ENCODE measurements at places on chromosomes 16 and 17.

DNA sequence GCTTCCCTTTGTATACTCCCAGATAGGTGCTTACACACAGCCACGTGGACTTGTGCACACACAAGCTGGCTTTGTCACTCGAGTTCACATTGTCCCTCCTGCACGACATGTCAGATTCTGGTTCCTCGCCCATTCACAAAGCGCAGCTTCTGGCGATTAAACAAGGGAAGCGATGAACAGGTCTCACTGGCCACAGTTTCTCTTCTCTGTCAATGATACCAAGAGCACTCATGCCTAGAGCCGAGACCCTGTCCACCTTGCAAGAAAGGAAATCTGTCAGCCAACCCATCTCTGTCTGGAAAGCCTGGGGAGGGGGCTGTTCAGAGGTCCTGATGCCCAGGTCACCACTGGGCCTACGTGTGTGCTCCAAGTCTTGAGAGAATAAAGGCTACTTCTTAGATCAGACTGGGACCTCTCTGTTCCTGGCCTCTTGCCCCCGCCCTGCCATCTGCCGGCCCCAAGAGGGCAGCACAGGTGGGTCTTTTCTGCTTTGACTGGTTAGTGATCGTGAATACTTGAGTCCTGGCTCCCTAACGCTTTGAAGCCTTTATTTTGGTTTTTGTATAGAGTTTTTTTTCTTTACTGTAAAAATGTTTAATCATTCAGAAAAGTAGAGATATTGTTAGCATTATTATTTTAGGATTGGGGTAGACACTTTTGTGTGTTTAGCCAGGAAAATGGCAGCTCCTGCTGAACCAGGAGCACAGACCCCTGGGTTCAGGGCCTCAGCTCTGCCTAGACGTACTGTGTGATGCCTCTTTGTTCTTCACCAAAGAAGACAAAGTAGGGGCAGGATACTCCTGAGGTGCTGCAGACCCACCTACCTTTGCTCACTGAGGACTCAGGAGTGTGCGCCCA, 104.7 kb downstream of the MRM1 start:
- peak; percentile 58 for DNase-seq

DNA sequence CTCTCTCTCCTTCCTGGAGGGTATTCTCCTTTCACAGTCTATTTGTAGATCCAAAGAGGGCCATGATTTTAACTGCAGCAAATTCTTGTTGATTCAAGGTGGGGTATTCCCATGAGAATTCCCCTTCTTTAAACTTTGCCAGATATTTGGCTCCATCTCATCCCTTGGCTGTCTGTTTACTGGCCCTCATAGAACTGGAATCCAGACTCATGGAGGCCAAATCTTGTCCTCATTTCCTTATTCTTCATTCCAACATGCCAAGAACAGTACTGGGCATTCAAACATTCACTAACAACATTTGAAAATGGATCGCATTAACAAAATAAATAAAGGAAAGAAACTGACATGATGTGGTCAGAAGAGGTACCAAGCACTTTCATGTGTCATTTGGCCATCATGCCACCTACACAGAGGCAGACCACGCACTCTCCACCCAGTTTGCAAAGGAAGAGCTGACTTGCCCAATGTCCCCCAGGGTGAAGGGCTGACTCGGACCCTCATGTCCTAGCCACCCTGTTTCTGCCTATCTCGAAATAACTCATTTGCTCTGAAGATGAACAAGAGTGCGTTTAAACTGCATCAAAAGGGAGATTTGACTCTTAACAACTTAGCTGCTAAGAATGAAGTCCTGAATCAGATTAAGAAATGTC, 23.1 kb upstream of the SLC35B1 start:
- no peak for DNase-seq

GRCh38 chr17:22600644-22601298, 908.4 kb downstream of the KCNJ18 start:
- DNase-seq, result no peak

DNA sequence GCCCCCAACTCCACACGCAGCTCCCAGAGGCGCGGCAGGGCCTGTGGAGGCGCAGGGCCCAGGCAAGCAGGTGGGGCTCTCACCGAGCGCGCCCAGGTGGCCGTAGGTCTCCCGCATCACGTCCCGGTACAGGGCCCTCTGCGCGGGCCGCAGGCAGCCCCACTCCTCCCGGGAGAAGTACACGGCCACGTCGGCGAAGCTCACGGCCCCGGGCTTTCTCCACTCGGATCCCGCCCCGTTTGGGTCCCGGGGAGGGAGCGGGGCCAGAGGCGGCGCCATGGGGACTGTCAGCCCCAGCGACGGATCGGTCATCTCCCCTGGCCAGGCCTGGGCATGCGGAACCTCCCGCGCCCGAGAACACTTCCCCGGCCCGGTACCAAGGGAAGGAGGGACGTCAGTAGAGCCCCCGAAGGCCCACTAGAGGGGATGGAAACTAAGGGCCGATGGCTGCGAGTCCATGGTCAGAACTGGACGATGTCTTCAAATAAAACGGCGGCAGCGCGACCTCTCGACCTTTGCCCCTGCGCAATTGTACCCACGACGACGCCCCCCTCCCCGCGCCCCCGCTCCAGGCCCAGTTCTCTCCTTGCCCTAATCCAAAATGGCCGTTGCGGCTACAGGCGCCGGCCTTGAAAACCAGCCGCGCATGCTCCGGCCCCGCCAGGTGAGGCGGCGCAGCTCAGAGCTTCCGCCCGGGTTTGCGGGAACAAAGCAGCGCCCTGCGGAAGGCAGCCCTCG, at the start of gene ZNF747:
Gene ZNF747, minus strand, starts transcription at position 491 of the 738 bp plus-strand sequence. Its CDS starts 179 bp downstream, at position 312.
- peak; percentile 89 for DNase-seq

DNA sequence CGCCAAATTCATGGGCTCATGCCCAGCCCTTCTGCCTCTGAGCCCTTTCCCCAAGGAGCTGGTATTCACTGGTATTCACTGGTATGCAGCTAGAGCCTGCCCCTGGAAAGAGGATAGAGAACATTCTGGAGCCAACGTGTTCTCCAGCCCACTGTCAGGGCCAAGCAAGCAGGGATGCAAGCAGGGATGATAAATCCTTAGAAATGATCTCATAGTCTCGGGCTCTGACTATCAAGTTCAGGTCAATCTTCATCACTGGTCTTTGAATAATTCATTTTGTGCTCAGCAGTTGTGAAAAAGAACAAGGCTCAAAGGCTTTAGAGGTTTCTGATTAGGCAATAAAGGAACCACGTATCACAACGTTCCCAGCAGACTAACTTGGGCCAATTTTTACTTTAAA, 57.3 kb downstream of the CACNG5 start:
- no peak for DNase-seq

DNA sequence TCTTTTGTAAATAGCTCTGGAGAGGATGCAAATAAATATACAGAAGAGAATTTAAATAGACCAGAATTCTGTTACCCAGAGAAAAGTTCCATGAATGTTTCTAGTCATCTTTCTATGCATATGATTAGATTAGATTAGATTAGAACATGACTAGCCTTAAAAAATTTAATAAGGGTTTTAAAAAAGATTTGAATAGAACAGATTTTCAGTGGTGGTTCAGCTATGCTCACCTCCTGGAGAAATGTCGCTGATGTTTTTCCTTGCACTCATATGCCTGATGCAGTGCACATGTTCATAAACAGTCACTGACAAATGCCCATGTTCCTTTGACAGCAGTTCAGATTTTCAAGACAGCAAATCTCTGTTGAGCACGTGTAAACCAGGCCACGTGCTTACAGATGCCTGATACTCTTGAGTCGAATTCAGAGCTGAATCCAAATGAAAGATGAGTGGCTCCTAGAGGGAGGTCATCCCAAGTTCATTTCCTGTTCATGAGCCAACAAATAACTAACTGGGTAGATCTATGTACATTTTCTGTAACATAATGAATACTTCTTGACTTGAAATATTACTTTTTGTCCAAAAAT, 19.9 kb upstream of the RAB11FIP4 start:
- no peak for DNase-seq

- DNase-seq, result no peak
Measured at GRCh38 chr17:75508931-75509361, 6.4 kb downstream of the CASKIN2 start.

DNA sequence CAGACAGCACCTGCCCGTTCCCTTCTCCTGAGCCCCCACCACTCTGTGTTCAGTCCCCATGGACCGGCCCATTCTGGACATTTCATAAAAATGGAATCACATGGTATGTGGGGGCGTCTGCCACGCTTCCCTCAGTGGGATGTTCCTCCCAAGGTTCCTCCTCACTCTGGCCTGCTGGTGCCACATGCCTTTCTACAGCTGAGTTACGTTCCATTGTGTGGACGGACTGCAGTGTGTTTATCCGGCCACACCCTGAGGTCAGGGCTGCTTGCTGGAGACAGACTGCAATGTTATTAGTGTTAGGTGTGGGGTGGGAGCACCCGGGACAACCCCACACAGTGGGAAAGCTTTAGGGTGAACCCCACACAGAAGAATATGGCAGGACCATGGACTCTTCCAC, 5.9 kb upstream of the AATK start:
- DNase-seq, result no peak

Data from Caco-2 (cell line).